ENCODE measurements at places on chromosomes 2 and 18.

DNA sequence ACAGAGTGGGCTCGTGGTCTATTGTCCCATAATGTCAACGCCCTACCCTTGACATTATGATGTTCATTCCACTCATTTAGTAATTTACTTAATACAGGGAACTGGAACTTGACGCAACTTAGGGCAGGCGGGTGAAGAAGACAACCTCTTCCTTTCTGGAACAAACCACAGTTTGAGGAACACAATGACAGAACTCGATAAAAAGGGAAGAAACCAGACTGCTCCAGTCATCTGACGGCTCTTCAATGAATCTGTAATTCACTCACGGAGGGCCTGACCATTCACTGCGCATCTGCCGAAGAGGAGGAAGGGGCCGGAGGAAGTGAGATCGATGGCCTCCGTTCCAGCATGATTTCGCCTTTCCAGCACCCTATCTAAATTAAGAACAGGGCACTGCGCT is 83.2 kb downstream of the BCL2 start:
- DNase-seq, result no peak

DNA sequence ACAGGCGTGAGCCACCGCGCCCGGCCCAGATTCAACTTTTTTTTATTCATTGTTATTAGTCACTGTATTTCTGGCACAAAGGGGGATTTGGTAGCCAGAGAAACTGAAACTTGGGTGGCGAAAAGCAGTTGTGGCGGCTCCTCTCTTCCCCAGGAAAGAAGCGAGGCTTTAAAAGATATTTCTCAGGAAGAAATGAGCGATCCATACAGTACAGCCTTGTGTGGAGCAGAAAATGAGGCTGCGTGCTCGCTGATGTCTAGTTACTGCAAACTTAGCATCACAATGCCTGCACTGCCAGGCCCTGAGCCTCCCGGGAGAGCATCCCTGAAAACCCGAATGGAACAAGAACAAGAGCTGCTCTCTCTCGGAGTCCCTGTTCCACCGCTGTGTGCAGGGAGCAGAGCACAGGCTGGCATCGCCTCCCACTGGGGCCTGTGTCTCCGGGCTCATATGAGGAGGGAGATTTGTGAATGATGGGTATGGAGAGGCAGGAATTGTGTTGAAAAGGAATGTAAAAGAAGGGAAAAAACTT is 234.0 kb downstream of the ZNF516 start:
- DNase-seq, result no peak

GRCh38 chr2:143158551-143159485 is 29.6 kb downstream of the ARHGAP15 start:
- DNase-seq, result no peak

- DNase-seq, result peak; percentile 40
These were observed 155.1 kb upstream of the RASGRP3 start for GRCh38 chr2:33321236-33321771.

- no peak for DNase-seq
These were observed 254.2 kb upstream of the SALL3 start for GRCh38 chr18:78725426-78725825.

DNA sequence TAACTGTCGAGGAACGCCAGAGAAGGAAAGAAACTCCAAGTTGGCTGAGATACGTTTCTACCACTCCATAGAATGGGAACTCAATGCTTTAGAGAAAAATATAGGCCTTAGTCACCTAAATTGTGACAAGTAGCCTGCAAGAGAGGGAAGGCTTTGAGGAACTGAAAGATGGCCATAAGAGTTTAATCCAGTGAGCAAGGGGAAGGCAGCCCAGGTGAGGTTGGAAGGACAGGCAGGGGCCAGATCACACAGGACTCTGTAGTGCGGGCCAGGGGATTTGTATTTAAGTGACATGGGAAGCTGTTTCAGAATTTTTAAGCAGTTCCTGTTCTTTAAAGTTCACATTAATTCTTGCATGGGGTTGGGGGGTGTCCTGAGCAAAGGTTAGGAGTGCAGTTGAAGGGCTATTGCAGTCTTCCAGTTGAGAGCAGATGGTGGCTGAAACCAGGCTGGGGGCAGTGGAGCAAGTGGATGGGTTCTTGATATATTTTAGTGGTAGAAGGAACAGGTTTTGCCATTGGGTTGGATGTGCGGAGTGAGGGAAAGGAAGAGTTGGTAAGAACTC is 138.9 kb upstream of the PELI1 start:
- no peak for DNase-seq

DNA sequence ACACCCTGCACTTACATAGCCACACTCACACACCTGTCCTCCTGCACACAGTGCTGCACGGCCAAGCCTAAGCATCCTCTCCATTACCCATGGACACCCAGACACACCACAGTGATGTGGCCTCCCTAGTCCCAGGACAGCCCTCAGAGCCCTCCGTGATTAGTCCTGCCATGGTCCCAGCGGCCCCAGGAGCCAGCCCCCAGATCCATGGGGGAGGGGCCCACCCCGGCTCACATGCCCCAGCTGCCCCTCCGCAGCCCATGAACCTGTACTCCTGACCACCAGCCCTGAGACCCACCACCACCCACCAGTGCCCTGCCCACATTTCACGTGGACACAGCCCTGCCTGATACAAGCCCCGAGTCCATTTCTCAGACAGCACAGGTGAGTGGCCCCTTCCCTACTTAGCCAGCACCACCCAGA is 8.1 kb upstream of the DUSP2 start:
- DNase-seq, result no peak

GRCh38 chr18:12306752-12307700 is 1.0 kb upstream of the TUBB6 start:
- no peak for DNase-seq

GRCh38 chr2:130728007-130728454 is 839 bp upstream of the GPR148 start:
- DNase-seq, result peak; percentile 10

DNA sequence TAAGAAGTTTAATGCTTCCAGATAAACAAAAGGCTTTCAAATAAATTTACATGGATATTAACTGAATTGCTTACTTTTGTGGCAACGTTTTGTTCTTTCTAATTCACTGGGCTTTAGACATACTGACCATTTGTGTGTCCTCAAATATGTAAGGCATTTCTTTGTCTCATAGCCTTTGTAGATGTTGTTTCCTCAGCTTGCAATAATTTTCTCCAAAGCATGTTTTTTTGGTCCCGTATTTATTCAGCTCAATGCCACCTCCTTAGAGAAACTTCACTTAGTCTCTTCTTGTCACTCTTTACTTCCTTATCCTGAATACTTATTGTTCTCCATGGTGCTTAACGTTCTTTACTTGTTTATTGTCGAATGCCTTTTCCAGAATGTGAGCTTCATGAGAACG is 98.5 kb downstream of the NUP35 start:
- DNase-seq, result no peak

GRCh38 chr2:65026704-65027464 is 29.3 kb upstream of the CEP68 start:
- DNase-seq, result no peak

DNA sequence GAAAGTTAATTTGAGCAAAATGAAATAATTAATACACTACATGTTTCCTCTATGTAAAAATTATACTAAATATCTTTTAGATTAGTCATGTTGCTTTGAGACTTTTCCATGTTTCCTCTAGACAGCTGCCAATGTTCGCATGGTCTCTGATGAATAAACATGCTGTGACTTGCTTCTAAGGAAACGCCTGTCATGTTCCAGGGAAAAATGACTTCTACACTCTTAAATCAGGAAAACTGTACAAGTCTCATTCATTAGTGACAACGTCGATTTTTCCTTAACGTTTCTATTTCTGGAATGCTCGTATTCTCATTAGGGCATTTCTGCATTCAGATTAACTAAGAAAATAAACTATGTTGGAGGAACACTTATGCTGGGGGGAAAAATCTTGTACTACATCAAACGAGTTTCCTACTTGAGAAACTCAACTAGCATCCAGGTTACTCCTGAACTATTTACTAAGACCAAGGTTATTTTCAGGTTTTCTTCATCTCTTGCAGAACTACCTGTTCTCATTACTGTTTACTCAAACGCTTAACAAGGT is 1.6 kb downstream of the COBLL1 start:
- DNase-seq, result no peak

- DNase-seq, result no peak
These were observed 28.7 kb downstream of the IKZF2 start for GRCh38 chr2:213122725-213123124.

DNA sequence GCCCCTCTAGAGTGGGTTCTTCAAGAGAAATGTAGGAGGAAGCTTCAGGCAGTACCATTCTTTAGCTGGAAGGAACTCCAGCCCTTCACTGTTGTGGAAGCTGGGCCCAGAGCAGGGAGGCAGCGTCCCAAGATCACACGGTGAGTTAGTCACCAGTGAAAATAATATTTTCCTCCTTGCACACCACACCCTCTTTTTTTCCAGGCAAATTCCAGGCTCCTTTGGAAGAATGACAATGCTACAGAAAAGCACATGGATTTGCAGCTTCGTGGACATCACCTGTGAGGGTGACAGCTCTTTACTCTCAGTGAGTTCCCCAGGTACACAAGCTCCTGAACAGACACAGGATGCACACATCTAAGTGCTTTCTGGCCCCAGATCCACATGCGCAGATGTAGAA is 157.1 kb downstream of the COL6A3 start:
- no peak for DNase-seq

GRCh38 chr2:33268246-33268831 is 208.1 kb upstream of the RASGRP3 start:
- DNase-seq, result no peak

DNA sequence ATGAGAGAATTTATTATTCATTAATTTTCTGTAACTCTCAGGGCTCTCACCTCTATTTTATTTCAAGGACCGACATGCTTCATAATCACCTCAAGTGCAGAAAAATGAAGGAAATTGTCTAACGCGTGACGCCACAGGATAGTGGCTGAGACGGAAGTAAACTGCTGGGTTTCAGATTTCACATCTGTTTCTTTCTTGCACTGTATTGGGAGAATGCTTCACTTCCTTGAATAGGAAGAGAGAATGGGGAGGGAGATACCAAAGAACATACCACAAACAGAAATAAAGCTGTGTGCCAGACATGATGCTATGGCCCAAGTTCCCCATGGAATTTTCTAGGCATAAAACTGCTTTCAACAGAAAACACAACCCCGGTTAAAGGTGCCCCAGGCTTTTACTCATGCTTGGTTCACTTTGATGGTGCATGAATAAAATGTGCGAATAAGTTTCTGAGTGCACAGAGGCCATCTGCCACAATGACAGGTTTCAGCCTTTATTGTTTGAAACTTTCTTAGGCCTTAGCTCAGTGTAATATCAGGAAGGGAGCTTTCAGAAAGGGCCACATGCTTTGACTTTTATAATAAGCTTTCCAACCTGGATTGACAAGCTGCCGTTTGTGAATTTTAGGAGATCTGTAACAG is 1116.4 kb downstream of the SOCS6 start:
- no peak for DNase-seq

DNA sequence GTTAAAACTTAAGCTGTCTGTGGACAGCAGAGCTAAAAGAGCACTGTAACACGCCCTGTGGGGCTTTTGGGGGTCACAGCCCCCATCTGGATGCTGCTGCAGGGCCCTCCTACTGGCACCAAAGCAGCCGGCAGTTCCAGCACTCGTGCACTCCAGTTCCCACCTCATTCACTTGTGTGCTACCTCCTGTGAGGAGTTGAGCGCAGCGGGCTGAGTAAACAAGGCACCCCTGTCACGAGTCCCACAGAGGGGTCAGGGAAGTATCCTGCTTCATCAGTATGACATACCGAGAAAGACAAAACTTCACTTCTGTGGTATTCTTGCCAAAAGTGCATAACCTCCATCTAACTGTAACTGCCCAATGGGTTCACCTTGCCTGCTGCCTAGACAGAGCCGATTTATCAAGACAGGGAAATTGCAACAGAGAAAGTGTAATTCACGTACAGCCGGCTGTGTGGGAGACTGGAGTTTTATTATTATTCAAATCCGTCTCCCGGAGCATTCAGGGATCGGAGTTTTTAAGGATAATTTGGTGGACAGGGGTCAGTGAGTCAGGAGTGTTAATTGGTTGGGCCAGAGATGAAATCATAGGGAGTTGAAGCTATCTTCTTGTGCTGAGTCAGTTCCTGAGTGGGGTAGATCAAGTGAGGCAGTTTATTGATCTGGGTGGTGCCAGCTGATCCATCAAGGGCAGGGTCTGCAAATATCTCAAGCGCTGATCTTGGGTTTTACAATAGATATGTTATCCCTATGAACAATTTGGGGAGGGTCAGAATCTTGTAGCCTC is 41.6 kb downstream of the TMEM17 start:
- no peak for DNase-seq

DNA sequence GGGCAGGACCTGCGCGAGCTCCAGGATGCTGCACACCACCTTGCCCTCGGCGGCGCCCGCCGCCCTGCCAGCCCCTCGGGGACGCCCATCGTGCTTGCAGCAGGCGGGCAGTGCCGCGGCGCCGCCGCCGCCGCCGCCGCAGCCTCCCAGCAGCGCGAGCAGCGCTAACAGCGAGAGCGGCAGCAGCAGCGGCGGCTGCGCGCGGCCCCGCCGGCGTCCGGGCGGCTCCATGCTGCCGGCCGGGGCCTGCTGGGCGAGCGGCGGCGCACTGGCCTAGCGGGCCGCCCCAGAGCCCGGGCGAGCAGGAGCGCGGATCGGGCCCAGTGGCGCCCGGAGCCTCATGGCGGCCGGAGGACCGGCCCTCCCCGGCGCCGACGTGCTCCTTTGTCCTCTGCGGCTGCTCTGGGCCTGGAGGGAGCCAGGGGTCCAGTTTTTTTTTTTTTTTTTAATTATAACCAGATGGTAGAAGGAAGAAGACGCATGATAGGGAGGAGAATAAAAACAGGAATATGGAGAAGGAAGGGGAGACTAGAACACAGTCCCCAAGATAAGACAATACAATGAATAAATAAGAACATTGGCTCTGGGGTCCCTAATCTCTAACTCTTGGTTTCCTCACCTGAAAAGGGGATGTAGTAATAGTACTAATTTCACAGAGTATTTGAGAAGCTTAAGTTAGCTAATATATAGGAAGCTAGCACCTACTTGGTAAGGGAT is 17.1 kb upstream of the ANKRD62 start:
- peak; percentile 41 for DNase-seq

DNA sequence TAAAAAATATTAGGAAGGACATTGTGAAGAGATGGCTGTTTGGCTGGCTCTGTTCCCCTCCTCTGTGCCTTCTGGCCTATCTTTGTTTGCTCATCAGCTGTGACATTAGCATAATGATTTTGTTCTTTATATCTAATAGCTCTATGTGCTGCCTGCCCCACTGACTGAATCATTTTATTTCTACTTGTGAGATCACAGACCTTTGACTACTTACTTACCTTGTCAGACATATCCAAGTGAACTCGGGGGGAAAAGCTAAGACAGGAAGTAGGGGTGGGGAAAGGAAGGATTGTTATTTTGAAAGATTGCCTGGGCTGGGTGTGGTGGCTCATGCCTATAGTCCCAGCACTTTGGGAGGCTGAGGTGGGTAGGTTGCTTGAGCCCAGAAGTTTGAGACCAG is 104.2 kb downstream of the ASAP2 start:
- no peak for DNase-seq

Data from MM.1S (cell line).